Stimulated activated CD8-positive, alpha-beta memory T cell treated with anti-CD3 and anti-CD28 coated beads, Interleukin-12 subunit alpha, Interleukin-12 subunit beta, amount 100 ng/mL, for 1 hour (primary cell): ENCODE measurements at places on chromosomes 13 and 19.
A peak's percentile ranks its signal among the peaks of the same experiment; 100 is the strongest.

DNA sequence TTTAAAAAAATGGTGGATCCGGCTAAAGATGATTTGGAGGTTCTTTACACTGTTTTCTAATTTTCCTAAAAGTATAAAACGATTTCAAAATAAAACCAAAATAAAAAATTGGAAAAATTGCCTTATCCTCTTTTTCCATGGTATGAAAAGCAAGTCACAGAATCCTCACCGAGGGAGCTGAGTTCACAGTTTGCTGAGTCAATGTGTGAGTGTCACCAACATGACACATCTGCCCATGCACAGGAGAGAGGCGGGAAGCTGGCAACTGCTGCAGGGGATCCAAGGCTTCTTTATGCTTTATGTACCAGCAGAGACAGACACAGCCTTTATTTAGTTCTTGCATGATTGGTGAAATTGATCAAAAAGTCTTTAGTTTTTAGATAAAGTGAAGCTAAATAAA, 157.8 kb downstream of the TNFSF13B start:
- no peak for DNase-seq

GRCh38 chr13:31850041-31850555, 110.8 kb downstream of the RXFP2 start:
- DNase-seq: no peak

GRCh38 chr19:39097721-39098120, 13.6 kb downstream of the ACP7 start:
- no peak for DNase-seq

DNA sequence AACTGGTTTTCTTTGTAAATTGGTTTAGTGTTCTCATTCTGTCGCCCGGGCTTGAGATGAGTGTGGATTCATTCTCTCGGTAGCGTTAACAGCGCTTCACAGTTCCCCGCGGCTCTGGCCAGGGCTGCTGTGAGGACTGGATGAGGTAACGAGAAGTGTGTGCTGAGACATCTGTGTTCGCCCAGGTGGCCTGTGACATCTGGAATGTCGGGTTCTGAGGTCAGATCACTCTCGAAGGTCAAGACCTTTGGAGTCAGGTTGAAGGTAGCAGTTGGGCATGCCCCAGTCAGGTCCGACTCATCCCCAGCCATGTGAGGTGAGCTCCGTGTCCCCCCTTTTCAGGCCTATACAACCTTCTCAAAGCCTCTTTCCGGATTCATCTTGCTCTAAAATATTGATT, 13.4 kb upstream of the TUBGCP3 start:
- no peak for DNase-seq

GRCh38 chr13:34883396-34883795, 58.7 kb upstream of the NBEA start:
- no peak for DNase-seq

GRCh38 chr13:95176611-95177259, 124.5 kb downstream of the ABCC4 start:
- no peak for DNase-seq

- no peak for DNase-seq
Observed at GRCh38 chr13:103884101-103884723, 818.0 kb upstream of the SLC10A2 start.

- no peak for DNase-seq
Observed at GRCh38 chr13:95403349-95404140, 102.3 kb upstream of the ABCC4 start.

- no peak for DNase-seq
Observed at GRCh38 chr13:21389124-21389523, 70.0 kb downstream of the ZDHHC20 start.

DNA sequence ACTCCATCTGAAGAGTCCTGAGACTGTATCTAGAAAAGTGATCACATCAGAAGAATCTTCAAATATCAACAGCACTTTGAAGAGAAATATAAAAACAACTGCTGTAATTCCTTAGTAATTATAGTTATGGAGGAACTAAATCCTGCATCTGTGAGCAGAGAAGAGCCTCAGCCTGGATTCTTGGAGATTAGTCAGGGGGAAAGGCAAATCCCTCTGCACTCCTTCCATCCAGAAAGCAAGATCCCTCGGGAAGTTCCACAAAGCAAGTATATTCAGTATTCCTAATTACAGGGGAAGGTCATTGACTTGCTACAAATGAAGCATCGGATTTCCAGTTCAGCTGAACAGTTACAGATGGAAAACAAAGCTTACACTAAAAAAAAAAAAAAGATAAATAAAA, 256.6 kb upstream of the IPO5 start:
- DNase-seq: no peak

DNA sequence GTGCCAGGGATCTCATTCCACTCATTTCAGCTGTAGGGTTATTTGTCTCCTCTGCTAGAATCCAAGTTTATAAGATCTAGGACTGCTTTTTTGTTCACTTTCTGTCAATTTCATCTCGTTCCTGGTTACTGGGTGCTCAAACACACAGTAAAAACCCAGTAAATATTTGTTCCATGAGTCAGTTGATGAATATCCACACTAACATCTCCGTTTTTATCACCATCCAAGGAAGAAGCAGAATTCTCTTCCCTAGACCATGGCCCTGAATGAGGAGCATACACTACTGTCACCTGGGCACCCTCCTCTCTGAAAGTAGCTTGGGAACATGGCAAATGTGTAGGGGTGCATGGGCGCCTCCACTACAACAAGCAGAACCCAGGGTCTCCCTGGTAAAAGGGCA, 390.8 kb downstream of the FOXO1 start:
- DNase-seq: no peak

DNA sequence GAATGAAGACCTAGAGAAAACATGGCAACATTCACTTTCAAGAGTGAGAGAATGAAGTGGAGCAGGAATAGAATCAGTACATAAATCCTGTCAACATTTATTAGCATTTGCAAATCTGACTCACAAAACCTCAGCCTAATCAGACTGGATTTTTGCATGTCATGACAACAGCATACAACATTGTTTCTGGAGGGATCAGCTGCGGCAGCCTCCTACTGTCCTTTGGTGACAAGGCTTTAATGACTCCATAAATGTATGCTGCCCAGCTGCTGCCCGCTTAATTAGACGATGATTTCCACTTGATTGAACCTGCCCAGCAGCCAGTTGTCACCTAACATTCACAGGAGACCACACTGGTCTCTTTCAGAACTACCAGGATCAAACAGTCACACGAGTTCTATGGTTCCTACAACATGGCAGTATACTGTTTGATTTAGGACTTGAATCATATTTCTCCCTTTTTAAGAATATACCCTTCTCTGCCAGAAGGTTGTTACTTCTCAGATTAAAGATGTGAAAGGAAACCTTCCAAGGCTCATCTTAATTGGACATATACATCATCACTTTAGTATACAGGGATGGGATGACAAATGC, 9.3 kb downstream of the EBPL start:
- no peak for DNase-seq

DNA sequence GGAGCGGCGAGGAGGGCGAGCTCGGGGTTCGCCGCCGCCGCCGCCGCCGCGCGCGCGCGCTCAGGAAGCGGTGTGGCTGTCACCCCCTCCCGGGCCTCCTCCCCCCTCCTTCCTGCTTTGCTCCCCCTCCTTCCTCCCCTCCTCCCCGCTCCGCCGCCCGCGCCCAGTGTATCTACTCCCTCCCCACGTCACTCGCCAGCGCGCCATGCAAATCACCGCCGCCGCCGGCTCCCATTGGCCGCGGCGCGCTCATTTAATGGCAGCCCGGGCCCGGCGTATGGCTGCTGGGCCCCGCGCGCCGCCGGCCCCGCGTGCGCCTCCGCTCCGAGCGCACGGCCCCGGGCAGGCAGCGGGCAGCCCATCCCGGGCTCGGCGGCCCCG, 335 bp upstream of the SOX1 start:
- DNase-seq: peak; percentile 4

DNA sequence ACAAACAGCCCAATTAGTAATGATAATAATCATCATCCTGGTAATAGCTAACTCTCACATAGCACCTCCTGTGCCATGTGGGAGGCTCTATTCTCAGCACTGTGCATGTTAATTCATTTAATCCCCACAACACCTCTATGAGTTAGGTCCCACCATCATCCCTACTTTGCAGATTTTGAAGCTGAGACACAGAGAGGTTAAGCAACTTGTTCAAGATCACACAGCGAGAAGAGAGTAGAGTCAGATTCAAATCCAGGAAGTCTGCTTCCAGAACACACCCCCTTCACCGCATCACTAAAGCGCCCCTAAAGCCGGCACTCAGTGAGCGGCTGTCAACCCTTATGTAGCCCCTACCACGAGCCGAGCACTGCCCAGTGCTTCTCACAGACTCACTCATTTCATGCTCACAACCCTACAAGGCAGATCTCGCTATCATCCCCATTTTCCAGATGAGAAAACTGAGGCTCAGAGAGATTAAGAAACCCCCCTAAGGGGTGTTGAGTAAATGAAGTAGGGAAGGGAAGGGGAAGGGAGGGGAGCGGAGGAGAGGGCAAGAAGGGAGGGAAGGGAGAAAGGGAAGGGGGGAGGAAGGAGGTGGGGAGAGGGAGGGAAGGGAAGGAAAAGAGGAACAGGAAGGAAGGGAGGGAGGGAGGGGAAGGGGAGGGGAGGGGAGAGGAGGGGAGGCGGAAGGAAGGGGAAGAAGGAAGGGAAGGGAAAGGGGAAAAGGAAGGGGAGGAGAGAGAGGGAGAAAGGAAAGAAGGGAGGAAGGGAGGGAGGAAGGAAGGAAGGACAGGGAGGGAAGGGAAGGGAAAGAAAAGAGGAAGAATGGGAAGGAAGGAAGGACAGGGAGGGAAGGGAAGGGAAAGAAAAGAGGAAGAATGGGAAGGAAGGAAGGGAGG, 16.4 kb downstream of the EMP3 start:
- no peak for DNase-seq

DNA sequence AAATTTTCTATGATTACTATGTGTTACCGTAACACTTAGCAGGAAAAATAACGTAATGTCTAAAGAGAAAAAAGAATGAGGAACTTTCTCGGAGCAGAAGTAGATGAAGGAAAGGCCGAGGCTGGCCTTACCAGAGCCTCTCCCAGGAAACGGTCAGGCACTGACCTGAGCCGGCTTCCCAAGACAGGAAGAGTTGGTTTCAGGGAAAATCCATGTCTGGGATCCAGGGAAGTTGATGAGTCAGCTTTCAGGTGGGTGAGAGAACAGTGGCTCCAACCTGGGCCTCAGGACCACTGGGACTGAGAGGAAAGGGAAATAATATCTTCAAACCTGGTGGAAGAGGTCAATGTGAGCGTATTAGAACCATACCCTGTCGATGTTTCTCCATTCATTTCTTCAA, 93.3 kb upstream of the UBL3 start:
- no peak for DNase-seq

- DNase-seq: no peak
Observed at GRCh38 chr13:32033744-32034143, 2.2 kb downstream of the FRY start.

DNA sequence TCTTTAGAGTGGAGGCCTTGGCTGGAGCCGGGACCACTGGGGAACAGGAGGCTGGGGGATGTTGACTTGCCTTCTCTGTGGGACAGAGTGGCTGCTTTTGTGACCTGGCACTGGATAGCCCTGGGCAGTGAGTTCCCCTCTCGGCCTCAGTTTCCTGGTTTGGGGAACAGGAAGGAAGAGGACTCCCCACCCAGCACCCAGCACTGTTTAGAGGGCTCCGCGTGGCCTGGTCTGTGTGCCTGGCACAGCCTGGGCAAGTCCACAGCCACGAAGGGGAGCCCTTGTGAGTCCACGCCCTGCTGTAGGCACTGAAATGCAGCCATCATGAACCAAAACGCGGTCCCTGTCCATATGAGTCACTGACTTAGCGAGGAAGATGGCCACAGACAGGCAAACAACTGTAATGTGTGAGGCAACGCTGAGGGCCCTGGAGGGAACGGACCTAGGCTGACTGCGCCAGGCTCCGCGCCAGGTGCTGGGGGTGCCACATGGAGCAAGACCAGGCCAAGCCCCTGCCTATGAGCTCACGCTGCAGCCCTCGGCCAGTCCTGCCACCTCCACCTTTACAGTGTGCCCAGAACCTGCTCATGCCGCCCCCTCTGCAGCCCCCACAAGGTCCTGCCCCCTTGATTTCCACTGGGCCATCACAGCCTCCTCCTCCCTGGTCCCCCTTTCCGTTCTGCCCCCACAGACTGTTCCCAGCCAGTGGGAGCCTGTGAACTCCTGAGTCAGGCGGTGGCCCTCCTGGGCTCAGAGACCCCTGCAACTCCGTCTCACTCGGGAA, 35.5 kb downstream of the PAK4 start:
- no peak for DNase-seq

GRCh38 chr13:30720172-30720869, 15.0 kb upstream of the ALOX5AP start:
- no peak for DNase-seq

- no peak for DNase-seq
Observed at GRCh38 chr13:98222081-98222554, 45.0 kb upstream of the RNF113B start.

DNA sequence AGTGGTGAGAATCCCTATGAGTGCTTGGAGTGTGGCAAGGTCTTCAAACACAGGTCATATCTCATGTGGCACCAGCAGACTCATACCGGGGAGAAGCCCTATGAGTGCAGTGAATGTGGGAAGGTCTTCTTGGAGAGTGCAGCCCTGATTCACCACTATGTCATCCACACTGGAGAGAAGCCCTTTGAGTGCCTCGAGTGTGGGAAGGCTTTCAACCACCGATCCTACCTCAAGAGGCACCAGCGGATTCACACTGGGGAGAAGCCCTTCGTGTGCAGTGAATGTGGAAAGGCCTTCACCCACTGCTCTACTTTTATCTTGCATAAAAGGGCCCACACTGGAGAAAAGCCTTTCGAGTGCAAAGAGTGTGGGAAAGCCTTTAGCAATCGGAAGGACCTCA, 18.7 kb upstream of the AURKC start:
- DNase-seq: no peak

DNA sequence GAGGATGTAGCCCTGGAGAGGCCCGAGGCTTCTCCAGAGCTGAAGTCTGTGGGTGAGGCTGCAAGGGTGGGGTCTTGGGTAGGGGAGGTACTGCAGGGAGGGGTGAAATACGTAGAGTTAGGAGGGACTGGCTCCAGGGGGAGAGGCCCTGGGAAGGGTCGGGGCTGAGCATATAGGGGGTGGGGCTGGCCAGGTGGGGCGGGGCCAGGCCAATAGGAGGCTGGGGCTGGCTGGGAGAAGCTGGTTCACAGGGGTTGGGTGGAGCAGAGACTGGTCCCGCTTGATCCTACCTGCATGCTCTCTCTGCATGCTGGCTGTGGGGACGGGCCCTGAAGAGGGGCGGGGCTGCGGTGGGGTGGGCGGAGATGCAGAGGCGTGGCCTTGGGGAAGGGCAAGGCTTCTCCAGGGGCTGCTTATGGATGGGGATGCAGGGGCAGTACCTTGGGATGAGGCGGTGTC, 51.9 kb downstream of the CELF5 start:
- no peak for DNase-seq

- DNase-seq: no peak
Observed at GRCh38 chr13:107866941-107867623, 348.3 kb downstream of the LIG4 start.

DNA sequence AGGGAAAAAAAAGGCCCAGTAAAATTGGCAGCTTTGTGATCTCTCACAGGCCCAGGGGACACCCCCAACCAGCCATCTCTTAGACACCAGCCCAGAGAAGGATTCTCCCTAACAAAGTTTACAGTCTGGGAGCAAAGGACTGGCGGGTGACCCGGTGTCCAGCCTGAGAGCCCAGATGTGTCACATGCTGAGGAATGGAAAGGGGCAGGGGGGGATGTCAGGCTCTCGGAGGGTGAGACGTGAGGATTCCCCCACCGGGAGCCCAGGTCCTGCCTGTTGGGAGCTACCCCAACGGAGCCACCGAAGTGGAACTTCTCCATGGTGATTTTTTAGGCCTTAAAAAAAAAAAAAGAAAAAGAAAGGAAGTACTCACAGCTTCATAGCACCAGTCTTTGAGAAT, 4.8 kb upstream of the CTXN1 start:
- DNase-seq: no peak
